ENCODE measurements at places on chromosomes 13 and 19. TPM values are rescaled to one million over a fixed set of nuclear protein-coding genes. Genes with fewer than 3 reads are reported as not detected.

SLC8A2 gene
- total RNA-seq, result not detected

PPM1N gene
- 3.8 TPM for total RNA-seq

- H3K27me3 ChIP-seq, result peaks cover 30% of the 10 kb centered on the region
- no peak overlapping the region for H3K27ac ChIP-seq
- no peak overlapping the region for H3K4me3 ChIP-seq
Measured at GRCh38 chr13:73210218-73210883, 151.5 kb downstream of the KLF5 start.

DNA sequence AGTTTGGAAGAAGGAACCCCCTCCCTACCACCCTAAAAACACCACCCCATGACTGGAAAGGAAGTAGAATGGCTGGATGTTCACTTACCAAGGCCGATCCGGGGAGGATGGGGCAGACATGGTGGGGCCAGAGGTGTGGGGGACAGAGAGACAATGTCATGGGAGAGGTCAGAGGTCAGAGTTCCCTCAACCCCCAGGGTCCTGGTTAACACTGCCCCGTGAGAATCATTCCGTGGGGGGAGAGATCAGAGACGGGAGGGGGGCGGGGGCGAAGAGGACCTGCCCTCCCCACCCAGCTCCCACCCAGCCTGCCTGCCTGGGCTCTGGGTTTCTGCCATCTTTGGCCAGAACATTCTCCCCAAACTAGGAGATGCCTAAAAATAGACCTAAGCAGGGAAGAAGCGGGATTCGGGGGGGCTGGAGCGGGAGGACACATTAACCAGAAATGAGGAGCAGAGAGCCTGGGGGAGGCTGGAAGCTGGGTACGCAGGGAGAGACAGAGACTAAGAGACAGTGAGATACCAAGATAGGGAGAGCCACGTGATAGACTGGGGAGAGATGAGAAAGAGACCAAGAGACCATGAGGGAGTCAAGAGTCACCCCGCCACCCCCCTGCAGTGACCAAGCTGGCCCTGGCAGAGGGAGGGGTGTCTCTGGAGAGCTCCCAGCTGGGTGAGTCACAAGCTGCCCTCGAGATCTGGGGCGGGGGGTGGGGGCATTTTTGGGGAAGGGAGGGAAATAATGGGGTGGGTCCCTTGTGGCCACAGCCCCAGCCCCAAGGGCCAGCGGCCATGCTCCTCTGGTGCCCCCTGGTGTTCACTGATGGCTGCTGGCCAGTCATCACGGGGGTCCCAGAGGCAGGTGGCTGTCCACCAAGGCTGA, 6.1 kb upstream of the KANK2 start:
- no peaks in the 10 kb centered on the region for H3K36me3 ChIP-seq
- peak; percentile 22 for DNase-seq
- no peak overlapping the region for H3K27ac ChIP-seq
- peaks cover 8% of the 10 kb centered on the region for H3K4me1 ChIP-seq

- H3K4me1 ChIP-seq, result no peaks in the 10 kb centered on the region
- DNase-seq, result no peak
- H3K27me3 ChIP-seq, result peaks cover 42% of the 10 kb centered on the region
- no peaks in the 10 kb centered on the region for H3K36me3 ChIP-seq
Measured at GRCh38 chr13:76917095-76917494, 30.9 kb upstream of the KCTD12 start.

MEF2B gene
- total RNA-seq, result 3.5 TPM

CLEC11A gene
- not detected for total RNA-seq

DNA sequence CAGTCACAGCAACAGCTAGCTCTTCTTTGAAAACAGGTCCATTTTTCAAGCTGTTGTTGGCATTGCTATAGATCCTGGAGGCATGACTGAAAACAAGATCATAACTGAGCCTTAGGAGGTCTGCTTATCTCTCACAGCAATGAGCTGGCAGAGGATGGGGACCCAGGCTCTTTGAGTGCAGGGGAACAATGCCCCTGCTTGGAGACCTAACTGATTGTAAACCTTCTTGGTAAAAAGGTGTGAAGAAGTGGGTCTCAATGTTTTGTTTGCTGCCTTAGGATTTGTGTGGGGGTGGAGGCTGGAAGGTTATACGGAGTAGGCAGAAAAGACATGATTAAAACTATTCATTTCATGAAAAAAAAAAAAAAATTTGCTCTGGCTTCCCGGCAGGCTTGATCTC, 94.6 kb downstream of the EFNB2 start:
- H3K4me3 ChIP-seq, result no peak overlapping the region
- H3K36me3 ChIP-seq, result no peaks in the 10 kb centered on the region
- no peak overlapping the region for H3K27ac ChIP-seq
- no peaks in the 10 kb centered on the region for H3K4me1 ChIP-seq
- H3K27me3 ChIP-seq, result peaks cover 13% of the 10 kb centered on the region

BEST2 gene
- not detected for total RNA-seq

ADAMTSL5 gene
- total RNA-seq, result 5.6 TPM

DNA sequence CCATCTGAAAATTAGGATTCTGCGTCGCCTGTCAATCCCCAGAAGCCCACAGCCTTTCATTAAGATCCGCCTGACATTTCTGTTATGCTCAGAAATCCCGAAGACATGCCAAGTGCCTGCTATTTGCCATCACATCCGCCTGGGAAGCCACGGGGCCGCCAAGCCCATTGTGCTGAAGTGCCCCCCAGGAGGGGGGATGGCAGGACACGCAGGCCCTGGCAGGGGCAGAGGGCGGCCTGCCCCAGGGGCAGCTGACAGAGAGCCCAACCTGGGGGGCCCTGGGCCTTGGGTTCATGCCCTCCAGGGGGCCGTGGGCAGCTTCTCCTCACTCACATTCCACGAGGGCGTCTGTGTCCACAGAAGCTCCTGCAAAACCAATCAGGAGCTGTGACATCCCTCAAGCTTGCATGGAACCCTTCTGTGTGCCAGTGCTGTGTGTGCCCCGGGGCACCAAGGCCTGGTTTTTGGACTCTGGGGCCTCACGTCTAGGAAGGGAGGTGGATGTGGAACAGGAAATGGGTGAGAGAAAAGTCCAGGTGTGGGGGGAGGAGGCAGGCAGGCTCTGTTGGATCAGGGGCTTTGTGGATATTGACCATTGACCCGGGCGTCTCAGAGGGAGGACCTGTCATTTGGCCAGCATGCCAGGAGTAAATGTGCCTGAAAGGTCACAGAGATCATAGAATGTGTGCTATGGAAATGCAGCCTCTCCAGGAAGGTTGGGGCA, 122.9 kb downstream of the URI1 start:
- no peak for DNase-seq
- H3K27me3 ChIP-seq, result peaks cover 11% of the 10 kb centered on the region
- no peaks in the 10 kb centered on the region for H3K4me1 ChIP-seq
- no peak overlapping the region for H3K4me3 ChIP-seq
- no peaks in the 10 kb centered on the region for H3K36me3 ChIP-seq

- H3K27me3 ChIP-seq, result no peaks in the 10 kb centered on the region
- DNase-seq, result no peak
- no peak overlapping the region for H3K27ac ChIP-seq
Measured at GRCh38 chr13:27617881-27618321, 2.4 kb downstream of the LNX2 start.

GRCh38 chr19:10830931-10831779, 4.9 kb downstream of the TMED1 start:
- H3K36me3 ChIP-seq, result no peaks in the 10 kb centered on the region
- no peak overlapping the region for H3K4me3 ChIP-seq
- no peak overlapping the region for H3K27ac ChIP-seq
- no peak for DNase-seq
- no peaks in the 10 kb centered on the region for H3K27me3 ChIP-seq

ZNF541 gene
- total RNA-seq, result 0.99 TPM

TYROBP gene
- 16.7 TPM for total RNA-seq

GRCh38 chr19:50322931-50323781, 6.0 kb downstream of the KCNC3 start:
- H3K36me3 ChIP-seq, result no peaks in the 10 kb centered on the region
- no peak overlapping the region for H3K4me3 ChIP-seq
- DNase-seq, result no peak
- no peak overlapping the region for H3K27ac ChIP-seq
- H3K27me3 ChIP-seq, result peaks cover 17% of the 10 kb centered on the region

REEP6 gene
- total RNA-seq, result 2.3 TPM

DNA sequence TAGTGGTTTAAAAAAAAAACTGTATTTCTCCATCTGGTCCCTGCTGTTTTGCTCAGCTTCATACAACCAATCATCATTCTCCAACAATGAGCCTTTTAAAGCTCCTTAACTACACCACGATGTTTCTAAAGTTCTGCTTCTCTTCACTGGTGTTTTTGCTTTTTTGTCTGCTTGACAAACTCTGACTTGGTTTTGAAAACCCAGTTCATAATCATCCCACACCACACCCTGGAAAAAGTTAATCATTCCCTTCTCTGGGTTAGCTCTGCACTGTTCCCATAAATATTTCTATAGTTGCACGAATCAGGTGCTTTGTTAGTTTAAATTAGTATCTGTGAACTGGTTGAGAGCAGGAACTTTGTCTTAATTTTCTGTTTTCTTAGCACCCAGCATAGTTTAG, 217.1 kb downstream of the ENOX1 start:
- DNase-seq, result no peak
- H3K4me3 ChIP-seq, result no peak overlapping the region
- no peaks in the 10 kb centered on the region for H3K36me3 ChIP-seq
- H3K4me1 ChIP-seq, result no peaks in the 10 kb centered on the region

SLC15A1 gene
- total RNA-seq, result not detected

DNA sequence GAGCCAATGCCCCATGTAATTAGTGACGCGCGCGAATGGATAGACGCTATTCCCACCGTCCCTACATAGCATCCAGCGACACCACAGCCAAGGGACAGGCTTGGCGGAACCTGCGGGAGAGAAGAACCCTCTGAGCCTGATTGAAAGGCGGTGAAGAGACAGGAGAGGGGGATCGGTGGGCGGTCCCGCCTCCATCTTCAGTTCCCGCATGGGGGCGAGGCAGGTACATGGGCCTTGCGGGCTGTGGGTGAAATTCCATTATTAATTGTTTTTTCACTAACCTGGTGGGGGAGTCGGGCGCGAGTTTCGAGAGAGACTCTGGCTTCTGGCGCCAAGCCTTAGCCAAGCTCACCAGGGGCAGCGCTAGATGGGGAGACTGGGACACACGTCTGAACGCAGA, 8.4 kb upstream of the TEX101 start:
- no peak for DNase-seq
- peaks cover 18% of the 10 kb centered on the region for H3K27me3 ChIP-seq
- H3K27ac ChIP-seq, result no peak overlapping the region

C2CD4C gene
- not detected for total RNA-seq

- no peaks in the 10 kb centered on the region for H3K36me3 ChIP-seq
- H3K4me3 ChIP-seq, result peak overlapping the region; percentile 95
- peaks cover 42% of the 10 kb centered on the region for H3K4me1 ChIP-seq
- H3K27ac ChIP-seq, result peak overlapping the region; percentile 96
- no peak for DNase-seq
Measured at GRCh38 chr13:32587811-32588170, 1.5 kb downstream of the PDS5B start.

DNA sequence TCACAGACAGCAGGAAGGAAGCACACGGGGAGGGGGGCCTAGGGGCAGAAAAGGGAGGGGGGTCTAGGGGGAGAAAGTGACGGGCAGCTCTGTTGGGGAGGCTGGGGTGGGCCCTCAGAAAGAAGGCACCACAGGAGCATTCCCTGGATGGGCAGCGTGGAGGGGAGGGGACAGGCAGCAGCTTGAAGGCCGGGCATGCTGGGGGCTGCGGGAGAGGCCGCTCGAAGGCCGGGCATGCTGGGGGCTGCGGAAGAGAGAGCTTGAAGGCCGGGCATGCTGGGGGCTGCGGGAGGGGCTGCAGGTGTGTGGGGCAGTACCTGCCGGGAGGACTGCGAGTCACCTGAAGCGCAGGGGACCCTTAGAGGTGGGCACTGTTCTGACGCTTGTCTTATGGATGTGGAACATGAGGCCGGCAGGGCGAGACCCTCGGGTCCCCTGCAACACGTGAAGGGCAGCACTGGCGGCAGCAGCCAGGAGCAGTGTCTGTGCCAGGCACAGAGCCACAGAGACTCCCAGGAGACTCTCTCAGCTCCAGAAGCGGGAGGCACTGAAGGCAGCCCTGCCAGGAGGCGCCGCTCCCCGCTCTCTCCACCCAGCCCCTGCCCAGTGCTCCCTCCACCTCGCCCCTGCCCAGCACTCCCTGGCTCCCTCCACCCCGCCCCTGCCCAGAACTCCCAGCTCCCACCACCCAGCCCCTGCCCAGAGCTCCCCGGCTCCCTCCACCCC, 13.3 kb downstream of the ZNF787 start:
- H3K4me1 ChIP-seq, result peaks cover 29% of the 10 kb centered on the region
- no peaks in the 10 kb centered on the region for H3K27me3 ChIP-seq
- H3K36me3 ChIP-seq, result no peaks in the 10 kb centered on the region
- no peak overlapping the region for H3K4me3 ChIP-seq
- peak overlapping the region; percentile 65 for H3K27ac ChIP-seq
- DNase-seq, result no peak

GRCh38 chr13:49132479-49133002, 87.6 kb upstream of the MLNR start:
- no peak for DNase-seq
- H3K27ac ChIP-seq, result no peak overlapping the region
- peaks cover 13% of the 10 kb centered on the region for H3K4me1 ChIP-seq
- H3K27me3 ChIP-seq, result no peaks in the 10 kb centered on the region
- H3K4me3 ChIP-seq, result no peak overlapping the region

DNA sequence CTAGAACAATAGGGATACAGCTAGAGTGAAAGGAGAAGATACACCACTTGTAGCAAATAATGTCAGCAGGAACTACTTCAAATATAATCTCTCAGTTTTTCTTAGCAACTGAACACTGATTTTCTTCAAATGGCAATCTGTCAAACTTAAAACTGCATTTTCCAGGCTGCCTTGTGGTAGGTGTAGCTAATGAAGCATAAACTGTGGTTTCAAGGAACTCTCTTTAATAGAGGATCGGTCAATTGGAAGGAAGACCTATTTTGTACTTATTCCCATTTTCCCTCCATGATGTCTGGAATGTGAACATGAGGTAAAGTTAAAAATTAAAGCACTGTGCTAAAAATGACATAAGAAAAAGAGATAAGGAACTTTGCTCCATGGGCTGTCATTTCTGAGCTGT, 1261.9 kb downstream of the PCDH17 start:
- H3K27ac ChIP-seq, result no peak overlapping the region
- no peaks in the 10 kb centered on the region for H3K4me1 ChIP-seq
- no peaks in the 10 kb centered on the region for H3K27me3 ChIP-seq

Measured in T-helper 17 cell (primary cell).